ENCODE measurements at places on chromosomes 6 and 20. TPM values are rescaled to one million over a fixed set of nuclear protein-coding genes. Genes with fewer than 3 reads are reported as not detected.

Gene TREM1
- total RNA-seq = not detected

Gene TRIM40
- not detected for total RNA-seq

Gene SMLR1
- not detected for total RNA-seq

Gene ZMYND8
- total RNA-seq = 24.0 TPM

Gene TNFAIP3
- total RNA-seq = 7.0 TPM

Gene FUT9
- not detected for total RNA-seq

Gene UBE2C
- total RNA-seq = 53.3 TPM

Gene TNFRSF6B
- 0.36 TPM for total RNA-seq

Gene PLA2G7
- not detected for total RNA-seq

Gene OXT
- total RNA-seq = not detected

Gene LY6G6F
- total RNA-seq = not detected

Gene THEMIS
- under 0.01 TPM for total RNA-seq
